ENCODE measurements at places on chromosomes 2 and 18.
A peak's percentile ranks its signal among the peaks of the same experiment; 100 is the strongest.

GRCh38 chr2:201233192-201233811 lies 27.0 kb upstream of the CASP8 start:
- peak; percentile 75 for DNase-seq

DNA sequence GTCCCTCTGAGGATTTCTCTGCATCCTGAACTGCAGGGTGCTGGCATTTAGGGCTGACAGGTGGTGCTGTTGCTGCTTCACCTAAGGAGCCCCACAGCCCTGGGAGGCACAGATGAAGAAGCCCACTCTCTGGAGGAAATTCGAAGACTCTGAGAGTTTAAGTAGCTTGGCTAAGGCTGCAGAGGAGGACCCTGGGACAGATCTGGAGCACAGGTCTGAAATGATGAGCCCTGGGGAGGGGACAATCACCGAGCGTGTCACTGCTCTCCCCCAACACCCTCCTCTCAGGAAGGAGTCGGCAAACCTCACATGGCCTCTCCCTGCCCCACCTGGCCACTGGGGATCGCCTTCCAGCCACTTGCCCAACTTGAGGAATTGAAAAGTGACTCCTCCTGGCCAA lies 18.6 kb downstream of the CYP27C1 start:
- DNase-seq: no peak

- no peak for DNase-seq
These were observed 63.2 kb upstream of the TCF4 start for GRCh38 chr18:55651236-55651635.

- no peak for DNase-seq
These were observed 107.5 kb upstream of the TMEM18 start for GRCh38 chr2:784753-785152.

DNA sequence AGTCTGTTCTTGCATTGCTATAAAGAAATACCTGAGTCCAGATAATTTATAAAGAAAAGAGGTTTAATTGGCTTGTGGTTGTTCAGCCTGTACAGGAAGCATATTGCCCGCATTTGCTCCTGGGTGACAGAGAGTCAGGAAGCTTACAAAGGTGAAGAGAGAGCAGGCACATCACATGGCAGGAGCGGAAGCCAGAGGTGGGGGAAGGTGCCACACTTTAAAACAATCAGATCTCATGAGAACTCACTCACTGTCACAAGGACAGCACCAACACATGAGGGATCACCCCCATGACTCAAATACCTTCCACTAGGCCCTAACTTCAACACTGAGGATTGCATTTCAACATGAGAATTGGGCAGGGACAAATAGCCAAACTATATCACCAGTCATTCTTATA lies 124.8 kb upstream of the COL5A2 start:
- no peak for DNase-seq

- DNase-seq: no peak
These were observed 557.9 kb downstream of the CCDC85A start for GRCh38 chr2:56741601-56742102.

- DNase-seq: no peak
These were observed 153.1 kb upstream of the LMAN1 start for GRCh38 chr18:59512025-59512755.

GRCh38 chr18:49521216-49521835 lies 34.3 kb upstream of the C18orf32 start:
- DNase-seq: no peak

GRCh38 chr2:24853996-24854395 lies 60.8 kb downstream of the CENPO start:
- no peak for DNase-seq

DNA sequence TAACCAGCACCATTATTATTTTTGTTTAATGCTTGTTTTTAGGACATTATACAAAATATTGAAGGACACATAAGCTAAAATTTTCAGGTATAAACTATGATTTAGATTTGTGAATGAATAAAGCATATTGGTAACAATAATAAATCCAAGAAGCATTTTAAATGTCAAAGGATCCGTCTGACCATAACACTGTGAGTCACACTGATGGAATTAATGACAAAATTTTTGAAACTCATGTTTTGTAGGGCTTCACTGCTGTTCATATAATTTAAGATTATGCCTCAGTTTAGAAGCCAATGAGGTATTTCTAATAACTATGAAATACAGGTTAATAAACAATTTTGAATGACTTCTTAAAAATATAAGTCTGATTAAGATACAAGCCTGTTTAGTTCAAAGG lies 124.6 kb downstream of the TMEFF2 start:
- no peak for DNase-seq

- no peak for DNase-seq
These were observed 108.1 kb downstream of the AOX1 start for GRCh38 chr2:200693836-200694470.

DNA sequence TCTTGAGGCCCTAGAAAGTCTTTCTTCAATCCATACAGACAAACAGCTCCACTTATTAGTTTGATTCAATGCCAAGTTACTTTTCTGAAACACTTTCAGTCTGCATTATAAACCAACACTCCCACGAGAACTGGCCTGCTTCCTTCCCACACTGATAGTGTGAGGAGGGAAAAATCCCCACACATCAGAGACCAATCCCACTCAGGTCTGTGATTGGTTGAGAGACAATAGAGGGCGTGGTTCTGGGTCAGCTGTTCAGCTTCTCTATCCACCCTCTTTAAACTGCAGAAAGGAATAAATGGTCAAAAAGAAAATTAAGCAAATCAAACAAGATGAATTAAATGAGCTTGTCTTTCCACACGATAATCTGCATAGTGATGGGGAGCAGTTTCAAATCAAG lies 152.5 kb downstream of the NRP2 start:
- DNase-seq: no peak

DNA sequence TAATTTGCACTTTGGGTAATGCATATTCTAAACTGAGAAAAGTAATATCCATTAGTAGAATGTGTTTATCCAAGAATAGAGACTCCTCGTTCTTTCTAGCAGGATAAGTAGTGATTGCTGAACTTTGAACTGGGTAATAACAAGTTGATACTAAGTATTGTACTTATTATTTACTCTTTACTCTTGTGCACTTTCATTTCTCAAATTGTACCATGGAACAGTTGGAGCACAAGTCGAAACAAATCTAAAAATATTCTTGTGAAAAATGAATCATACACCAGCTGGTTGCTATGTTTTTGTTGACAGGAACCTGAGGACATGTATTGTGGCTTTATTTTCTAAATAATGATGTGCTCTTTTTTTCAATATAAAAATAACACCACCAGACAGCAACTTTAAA lies 111.9 kb downstream of the RGPD3 start:
- no peak for DNase-seq

DNA sequence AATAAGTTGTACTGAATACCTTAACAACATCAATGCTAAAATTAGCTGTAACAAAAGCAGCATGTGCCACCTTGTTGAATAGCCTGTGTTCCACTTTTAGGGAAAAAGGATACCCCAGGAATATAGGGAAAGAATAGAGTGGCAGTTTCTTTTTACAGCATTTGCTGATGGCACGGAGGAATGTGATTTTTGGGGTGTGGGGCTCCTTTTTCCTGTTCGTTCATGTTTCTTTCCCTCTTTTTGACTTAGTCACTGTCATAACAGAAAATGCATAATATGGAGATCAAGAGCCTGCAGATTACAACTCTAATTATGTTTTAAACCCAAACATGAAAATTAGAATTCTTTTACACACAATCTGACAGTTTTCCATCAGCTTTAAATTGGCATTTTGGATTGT lies 60.4 kb downstream of the MAP3K20 start:
- no peak for DNase-seq

- DNase-seq: no peak
These were observed 180.4 kb downstream of the TWIST2 start for GRCh38 chr2:239028253-239028619.

DNA sequence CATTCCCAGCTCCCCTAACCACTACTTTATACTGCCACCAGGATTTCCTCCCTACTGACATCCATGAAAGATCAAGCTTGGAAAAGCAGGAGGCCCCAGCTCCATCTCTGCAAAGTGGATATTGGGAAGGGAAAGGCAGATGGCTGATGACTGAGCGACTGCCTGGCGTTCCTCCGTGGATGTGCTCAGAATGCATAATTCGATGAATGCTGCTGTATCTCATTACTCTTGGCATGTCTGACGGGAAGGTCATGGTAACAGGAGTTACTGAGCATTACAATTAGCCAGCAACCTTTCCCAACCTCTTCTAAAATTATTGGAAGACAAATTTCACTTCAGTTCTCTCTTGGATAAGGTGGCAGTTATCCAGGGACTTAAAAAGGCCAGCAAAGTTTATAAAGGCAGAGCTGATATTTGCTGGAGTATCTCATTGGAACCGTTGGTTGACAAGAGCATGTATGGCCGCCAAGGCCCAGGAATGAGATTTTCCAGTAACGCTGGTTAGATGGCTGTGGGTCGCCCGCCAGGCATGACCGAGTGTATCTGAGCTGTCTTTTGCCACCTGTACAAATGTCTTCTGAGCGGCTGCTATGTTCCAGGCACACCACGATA lies 34.5 kb downstream of the KCNE4 start:
- no peak for DNase-seq

DNA sequence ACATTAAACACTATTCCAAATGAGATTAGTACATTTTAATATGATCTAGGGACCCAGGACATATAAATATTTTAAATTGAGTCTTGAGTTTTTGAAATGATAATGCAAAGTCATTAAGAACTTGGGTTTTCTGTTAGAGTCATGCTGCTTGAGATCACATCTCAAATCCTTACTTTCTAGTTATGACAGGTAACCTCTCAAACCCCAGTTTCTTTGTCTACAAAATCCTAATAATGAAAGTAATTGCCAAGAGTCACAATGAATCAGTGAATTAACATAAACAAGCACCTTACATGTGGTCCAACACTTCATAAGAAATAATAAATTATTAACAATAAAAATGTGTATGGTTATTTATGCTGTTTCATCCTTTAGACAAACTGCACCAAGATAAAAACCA lies 607.6 kb downstream of the LRP1B start:
- no peak for DNase-seq

DNA sequence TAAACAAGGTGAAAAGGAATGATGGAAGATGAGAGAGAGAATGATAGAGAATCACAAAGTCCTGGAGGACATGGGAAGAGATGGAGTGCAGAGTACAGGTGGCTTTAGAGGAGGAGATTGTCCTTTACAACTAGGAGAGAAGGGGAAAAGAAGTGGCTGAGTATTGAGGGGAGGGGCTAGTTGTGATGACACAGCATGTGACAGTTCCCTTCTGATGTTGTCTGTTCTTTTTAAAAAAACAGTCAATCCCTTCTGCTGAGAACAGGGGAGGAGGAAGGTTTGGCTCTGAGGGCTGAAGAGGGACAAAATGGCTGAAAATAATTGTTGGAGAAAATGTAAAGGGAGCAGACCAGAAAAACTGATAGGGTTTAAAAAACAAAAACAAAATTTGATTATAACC lies 44.0 kb downstream of the STEAP3 start:
- no peak for DNase-seq

DNA sequence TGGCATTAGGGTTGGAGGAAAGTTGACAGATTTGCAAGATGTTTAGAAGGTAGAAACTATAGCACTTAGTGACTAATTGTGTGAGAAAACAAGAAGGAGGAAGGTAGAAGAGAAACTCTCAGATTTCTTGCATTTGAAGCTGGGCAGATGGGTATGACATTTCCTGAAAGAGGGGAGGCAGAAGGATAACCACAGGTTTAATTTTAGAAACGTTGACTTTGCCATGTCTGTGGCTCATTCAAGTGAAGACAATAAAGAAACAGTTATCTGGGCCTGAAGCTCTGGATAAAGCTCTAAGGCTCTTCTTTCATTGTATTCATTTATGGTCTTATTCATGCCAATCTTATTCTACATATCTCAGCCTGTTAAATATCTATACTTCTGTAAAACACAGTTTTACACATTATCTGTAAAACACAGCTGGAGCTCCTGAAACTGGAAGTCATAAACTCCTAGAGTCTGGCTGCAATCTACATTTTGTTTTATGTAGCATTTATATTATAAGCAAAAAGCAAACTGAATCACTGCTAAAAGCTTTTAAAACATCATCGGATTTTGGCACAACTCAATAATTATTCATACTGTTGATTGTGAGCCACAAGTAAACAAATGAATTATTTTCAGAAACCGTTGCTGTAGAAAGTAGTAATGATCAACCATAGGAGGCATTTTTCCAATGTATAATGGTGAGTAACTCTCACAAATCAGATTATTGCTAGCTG lies 138.5 kb downstream of the RIT2 start:
- no peak for DNase-seq

DNA sequence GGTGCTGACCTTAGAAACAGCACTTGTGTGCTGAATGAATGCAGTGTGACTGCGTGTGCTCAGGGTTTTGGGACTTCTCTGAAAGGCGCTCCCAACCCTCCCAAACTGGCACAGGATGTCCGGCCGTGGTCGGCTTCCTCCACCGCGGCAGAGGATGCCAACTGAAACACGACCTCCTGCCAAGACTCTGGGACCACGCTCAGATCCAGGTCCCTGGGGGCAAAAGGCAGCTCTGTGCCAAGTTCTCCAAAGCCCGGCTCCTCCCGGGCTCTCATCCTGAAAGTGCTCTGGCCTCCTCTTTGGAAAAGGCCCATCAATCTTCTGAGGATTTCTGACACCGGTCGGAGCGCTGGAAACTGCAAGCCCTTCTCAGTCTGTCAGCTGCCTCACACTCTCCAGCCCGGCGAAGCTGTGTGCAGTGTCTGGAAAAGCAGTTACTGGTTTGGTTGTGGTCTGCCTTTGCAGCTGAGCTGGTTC lies 32.3 kb upstream of the ZBTB7C start:
- no peak for DNase-seq

GRCh38 chr2:117940436-117940835 lies 73.4 kb downstream of the CCDC93 start:
- DNase-seq: no peak

Data from activated CD4-positive, alpha-beta T cell treated with anti-CD3 and anti-CD28 coated beads for 1 hour (primary cell).